ENCODE measurements at places on chromosomes 4 and X.

- no peak for DNase-seq
These were observed 105.9 kb downstream of the CT47B1 start for GRCh38 chrX:120769576-120770341.

DNA sequence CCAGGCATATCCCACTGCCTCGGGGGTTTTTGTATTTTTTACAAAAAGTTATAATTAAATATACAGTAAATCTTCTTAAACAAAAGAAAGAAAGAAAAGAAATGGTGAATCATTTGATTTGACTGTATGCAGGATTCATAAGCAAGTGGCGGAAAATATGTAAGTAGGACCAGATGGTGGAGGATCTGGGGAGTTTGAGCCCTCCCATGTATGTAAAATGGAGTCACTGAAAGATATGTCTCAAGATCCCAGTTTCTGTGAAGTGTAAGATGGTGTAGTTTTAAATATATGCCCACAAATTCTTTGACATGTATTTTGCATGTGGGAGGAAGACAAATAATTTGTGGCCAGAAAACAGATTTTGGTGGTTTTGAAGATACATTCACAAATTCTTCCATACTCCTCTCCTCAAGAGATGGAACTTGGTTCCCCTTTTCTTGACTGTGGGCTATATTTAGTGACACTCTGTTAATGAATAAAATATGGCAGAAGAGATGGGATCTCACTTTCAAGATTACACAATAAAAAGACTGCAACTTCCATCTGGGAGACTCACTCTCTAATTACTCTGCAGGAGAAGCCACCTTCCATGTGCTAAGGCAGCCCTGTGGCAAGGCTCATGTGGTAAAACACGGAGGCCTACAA lies 133.6 kb upstream of the S100G start:
- no peak for DNase-seq

DNA sequence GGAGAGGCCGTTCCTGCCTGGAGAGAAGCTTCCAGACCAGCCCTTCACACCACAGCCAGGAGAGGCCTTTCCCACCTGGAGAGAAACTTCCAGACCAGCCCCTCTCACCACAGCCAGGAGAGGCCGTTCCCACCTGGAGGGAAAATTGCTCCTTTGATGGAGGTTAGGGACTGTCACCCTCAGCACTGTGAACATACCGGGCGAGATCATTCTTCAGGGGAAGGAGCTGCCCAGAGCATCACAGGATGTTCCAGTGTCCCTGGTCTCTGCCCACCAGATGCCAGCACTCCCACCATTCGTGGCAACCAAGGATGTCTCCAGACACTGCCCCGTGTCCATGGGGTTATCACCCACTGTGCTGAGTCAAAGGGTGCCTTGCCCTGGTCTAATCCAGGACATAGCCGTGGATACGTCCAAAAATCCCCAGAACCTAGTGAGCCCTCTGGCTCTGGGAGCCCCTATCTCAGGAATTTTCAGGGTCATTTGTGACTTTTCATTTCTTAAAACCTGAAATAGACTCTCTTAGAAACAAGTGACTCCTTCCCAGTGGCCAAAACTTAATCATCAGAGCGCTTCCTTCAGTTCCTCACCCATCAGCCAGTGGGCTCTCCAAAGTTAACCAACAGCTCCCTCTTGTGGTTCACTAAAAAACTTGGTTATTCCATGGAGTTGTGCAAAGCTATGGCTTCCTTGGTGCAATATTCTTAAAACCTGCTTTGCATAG lies 80.2 kb downstream of the CRMP1 start:
- peak; percentile 7 for DNase-seq

- no peak for DNase-seq
These were observed 189.7 kb upstream of the ITM2A start for GRCh38 chrX:79556800-79557199.

- DNase-seq: no peak
These were observed 605.9 kb downstream of the ADGRL3 start for GRCh38 chr4:61805979-61806378.

DNA sequence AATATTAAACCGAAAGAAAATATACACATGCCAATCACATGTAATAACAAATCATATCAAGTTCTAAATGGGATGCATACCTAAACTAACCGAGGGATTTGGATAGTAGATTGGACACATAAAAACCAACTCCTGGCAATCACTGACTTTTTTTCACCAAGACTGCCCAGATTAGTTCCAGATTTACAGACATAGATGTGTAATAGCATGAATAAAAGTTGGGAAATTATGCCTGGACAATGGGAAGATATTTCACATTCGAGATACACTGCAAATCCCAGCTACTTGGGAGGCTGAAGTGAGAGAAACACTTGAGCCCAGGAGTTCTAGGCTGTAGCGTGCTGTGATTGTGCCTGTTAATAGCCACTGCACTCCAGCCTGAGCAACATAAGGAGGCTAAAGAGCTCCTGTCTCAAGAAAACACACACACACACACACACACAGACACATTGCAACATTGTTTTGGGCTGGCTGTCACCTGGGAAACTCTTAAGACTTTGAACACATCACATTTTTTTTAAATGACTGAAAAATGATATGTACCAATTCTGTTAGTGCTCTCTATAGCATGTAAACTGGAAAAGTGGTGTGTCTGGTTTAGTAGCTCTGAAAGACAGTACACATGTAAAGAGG lies 5.7 kb downstream of the RAB40A start:
- DNase-seq: no peak

DNA sequence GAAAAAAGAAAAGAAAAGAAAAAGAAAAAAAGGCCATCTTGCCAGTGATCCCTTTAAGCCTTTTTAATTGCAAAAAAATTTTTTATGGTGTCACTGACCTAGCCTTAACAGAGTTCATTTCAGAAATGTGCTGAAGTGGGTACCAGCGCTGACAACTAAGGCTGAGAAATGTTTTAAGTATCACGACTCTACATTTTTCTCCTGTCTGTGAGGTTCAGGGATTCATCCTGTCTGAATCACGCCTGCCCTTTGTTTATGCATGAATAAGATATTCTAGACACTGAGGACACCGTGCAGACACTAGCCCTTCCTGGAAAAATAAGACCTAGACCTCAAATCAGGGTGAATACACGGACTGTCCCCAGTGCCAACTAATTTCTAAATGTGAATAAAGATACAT lies 154.4 kb upstream of the NOCT start:
- DNase-seq: no peak

DNA sequence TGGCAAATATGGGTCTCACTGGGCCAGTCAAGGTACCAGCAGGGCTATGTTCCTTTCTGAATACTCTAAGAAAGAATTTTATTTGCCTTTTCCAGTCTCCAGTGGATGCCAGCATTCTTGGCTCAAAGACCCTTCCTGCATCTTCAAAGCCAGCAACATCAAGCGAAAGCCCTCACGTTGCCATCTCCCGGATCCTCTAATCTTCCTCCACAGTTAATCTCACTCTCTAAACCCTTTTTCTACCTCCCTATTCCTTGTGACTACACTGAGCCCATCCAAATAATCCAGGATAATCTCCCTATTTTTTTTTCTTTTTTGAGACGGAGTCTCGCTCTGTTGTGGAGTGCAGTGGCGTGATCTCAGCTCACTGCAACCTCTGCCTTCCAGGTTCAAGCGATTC lies 23.4 kb downstream of the RFC1 start:
- DNase-seq: no peak

GRCh38 chr4:57777876-57778275 lies 667.7 kb upstream of the IGFBP7 start:
- no peak for DNase-seq

GRCh38 chr4:105179539-105180401 lies 33.1 kb downstream of the TET2 start:
- DNase-seq: no peak

- no peak for DNase-seq
These were observed 12.3 kb downstream of the CENPVL3 start for GRCh38 chrX:51606446-51606845.

All from stimulated activated CD4-positive, alpha-beta T cell treated with anti-CD3 and anti-CD28 coated beads, Interleukin-2, amount 100 ng/mL, for 48 hours (primary cell).